Activated CD4-positive, alpha-beta T cell treated with anti-CD3 and anti-CD28 coated beads, Interleukin-2, amount 50 U/mL, for 1 hour (primary cell): ENCODE measurements at places on chromosomes 7 and 10.

DNA sequence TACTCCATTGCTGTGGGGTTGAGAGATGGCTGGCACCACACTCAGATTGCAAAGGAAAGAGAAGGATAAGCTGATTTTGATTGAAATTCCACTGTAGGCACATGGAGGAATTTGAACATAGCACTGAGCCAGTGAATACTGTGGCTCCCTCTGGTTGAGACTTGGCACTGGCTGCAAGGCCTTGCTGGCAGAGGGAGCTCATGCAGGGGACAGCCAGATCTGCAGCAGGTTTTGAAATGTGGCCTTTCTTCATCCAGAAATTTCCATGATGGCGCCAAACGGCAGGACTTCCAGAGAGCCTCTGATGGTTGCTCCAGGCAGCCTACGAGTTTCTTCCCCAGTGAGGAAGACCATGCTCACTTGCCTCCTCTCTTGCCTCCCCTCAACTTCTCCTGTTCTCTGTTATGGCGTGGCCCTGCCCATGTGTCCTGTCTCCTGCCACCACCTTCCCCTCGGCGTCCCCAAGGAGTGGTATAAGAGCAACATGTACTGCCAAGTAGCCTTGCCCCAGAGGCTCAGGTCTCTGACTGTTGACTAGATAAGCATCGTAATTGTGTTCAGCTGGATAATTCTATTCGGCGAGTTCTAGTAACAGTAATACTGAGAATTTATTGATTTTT, 265.6 kb downstream of the CCDC3 start:
- no peak for DNase-seq

DNA sequence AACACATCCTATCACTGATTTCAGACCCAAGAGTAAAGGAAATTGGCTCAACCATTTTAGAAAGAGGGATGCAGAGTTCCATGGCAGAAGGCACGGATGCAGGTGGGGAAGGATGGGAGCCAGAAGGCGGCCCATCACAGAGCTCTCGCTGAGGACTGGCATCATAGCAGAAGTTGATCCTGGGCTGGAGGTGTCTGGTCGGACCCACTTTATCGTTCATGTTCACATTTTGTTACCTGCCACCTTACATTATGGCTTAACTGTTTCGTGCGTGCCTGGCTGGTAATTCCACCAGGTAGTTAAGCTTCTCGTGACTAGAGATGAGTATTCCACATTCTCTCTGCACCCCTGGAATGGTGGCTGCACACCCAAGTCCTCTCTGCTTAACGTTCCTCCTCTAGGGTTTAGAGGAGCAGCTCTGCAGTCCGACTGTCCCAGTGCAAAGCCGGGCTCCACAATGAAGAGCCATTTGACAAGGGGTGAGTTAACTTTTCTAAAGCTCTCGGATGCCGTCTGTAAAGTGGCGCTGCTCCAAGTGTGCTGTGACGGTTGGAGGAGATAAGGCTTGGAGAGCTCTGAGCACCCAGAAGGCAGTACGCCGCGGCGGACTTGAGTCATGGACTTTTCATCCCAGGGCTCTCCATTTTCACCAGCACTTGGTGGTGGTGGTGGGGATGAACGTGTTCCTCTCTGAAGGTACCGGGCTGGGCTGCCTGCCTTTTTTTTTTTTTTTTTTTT, 157.1 kb upstream of the SHH start:
- no peak for DNase-seq

GRCh38 chr10:49540056-49540797, 1.3 kb upstream of the ERCC6 start:
- no peak for DNase-seq

GRCh38 chr10:80544316-80544953, 6.7 kb downstream of the SH2D4B start:
- DNase-seq, result no peak

GRCh38 chr7:158111049-158111751, 476.4 kb downstream of the PTPRN2 start:
- no peak for DNase-seq

DNA sequence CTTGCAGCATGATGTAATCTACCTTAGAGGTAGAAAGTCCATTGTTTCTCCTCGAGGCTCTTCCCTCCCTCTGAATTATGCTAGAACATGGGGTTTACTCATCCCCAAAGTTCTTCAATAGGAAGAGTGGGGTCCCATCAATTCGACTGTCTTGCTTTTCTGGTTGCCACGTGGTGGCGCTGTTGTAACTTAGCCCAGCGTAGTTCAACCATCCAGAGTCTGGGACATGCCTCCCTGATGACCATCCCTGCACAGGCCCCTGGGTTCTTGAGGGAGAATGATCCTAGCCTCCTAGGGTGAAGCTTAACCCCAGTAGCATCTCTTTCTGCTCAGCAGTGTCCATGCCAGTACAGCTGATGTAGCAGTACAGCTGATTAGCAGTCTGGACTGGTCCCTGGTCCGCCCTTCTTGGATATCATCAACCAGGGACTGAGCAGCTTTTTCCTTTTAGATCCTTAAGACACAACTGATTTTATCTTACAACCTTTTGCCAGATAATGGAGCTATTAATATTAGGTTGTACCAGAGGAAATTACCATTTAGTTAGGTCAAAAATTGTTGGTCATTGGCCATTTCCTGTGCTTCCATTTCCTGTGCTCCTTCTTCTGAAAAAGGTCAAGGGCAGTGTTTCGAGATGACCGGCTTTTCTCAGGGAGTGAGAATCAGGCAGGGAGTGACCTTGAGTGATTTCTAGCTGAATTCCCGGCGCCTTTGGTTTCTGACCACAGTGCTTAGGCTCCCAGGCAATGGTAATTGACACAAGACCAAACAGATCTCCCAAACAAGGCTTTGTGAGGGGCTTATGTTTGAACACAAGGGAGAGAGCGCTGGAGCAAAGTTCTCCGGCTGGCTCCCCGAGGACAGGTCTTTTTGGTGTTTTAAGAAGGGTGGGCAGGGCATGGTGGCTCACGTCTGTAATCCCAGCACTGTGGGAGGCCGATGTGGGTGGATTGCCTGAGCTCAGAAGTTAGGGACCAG, 65.4 kb downstream of the TACC2 start:
- no peak for DNase-seq

GRCh38 chr10:127009366-127009765, 104.1 kb downstream of the DOCK1 start:
- no peak for DNase-seq

GRCh38 chr7:124781418-124781817, 15.8 kb upstream of the GPR37 start:
- no peak for DNase-seq

DNA sequence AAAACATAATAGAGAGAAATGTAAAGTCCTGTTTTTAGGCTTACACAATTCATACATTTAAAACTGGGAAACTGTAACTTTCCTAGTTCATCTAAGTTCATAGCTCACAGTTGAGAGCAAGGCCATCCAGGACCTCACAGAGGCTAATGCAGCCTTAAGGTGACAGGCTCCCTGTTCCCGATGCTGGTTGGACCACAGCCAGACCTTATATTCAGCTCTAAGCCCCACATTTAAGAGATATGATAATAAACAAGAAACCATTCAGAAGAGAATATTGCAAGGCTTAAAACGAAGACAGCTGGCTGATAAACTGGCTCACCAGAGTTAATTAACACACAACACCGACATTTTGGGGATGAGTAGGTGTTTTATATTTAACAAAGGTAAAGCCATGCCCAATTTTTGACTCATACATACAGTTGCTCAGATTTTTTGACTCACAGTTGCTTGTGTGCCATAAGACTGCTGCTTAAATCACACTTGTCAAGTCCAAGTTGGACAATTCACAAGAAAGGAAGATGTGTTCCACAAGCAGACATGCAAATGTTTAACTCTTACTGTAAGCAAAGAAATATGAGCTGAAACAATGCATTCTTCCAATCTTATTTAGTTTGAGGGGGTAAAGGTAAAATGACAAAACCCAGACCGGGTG, 41.1 kb upstream of the TMEM213 start:
- no peak for DNase-seq

DNA sequence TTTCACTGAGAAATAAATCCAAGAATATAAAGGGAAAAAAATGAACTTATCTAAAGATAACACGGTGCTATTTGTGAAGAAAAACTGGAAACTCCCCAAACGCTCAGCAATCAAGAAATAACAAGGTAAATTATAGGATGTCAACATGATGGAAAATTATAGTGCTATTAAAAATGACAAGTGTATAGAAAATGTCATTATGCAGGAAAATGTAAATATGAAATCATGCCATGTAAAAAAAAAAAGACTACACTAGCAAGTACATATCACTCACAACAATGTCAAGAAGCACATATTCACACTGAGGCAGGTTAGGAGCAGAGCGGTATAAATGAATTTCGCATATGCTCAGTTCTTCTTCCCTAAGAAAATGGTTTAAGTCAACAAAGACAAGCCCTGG, 27.7 kb downstream of the KLRG2 start:
- no peak for DNase-seq

- DNase-seq, result no peak
These were observed 45.2 kb downstream of the ARHGAP12 start for GRCh38 chr10:31883397-31883796.

- no peak for DNase-seq
These were observed 165.7 kb upstream of the FZD1 start for GRCh38 chr7:91098566-91098965.

GRCh38 chr10:64096941-64097340, 575.7 kb downstream of the REEP3 start:
- no peak for DNase-seq

- DNase-seq, result no peak
These were observed 12.3 kb upstream of the PDCD4 start for GRCh38 chr10:110859206-110859972.

DNA sequence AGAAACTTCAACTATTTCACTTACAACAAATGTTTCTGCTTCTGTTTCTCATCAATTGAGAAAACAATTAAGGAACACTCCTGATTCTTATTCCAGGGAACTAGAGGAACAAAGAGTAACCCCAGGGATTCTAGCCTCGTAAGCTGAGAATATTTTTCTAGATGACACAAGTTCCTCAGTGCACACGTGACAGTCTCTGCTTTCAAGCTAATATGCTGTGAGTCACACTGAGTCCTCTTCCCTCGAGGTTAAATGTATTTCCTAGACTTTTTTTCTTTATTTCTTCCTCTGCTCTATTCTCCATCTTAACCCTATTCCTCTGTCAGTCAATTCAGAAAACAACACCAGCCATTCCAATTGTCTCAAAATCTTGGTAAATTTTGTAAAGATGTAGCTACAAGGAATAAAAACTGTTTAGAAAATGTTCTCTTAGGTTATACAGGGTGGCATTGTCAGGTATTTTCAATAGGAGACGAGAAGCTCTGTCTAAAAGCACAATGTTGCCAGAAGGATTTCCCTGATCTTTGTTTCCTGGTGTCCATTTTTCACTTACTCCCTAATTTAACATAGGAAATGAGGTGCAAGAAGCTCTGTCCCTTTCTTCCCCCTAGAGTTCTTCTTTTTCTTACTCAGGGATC, 5.8 kb upstream of the C1GALT1 start:
- DNase-seq, result no peak

- DNase-seq, result no peak
These were observed at the start of gene CLEC2L for GRCh38 chr7:139523199-139523941. Gene CLEC2L (plus strand): TSS chr7:139523685. CDS start chr7:139523928, 243 bp downstream.
